ENCODE measurements at places on chromosomes 5 and 9. TPM values are rescaled to one million over a fixed set of nuclear protein-coding genes. Genes with fewer than 3 reads are reported as not detected.

LECT2 gene
- not detected for polyA plus RNA-seq

GRM6 gene
- polyA plus RNA-seq, result not detected

NR4A3 gene
- polyA plus RNA-seq, result 1.9 TPM

GRCh38 chr5:111262815-111263214 lies 38.6 kb downstream of the CAMK4 start:
- H3K4me1 ChIP-seq, result no peaks in the 10 kb centered on the region
- H3K4me3 ChIP-seq, result no peak overlapping the region
- H3K36me3 ChIP-seq, result no peaks in the 10 kb centered on the region
- no peak overlapping the region for H3K27ac ChIP-seq
- H3K27me3 ChIP-seq, result no peaks in the 10 kb centered on the region

DNA sequence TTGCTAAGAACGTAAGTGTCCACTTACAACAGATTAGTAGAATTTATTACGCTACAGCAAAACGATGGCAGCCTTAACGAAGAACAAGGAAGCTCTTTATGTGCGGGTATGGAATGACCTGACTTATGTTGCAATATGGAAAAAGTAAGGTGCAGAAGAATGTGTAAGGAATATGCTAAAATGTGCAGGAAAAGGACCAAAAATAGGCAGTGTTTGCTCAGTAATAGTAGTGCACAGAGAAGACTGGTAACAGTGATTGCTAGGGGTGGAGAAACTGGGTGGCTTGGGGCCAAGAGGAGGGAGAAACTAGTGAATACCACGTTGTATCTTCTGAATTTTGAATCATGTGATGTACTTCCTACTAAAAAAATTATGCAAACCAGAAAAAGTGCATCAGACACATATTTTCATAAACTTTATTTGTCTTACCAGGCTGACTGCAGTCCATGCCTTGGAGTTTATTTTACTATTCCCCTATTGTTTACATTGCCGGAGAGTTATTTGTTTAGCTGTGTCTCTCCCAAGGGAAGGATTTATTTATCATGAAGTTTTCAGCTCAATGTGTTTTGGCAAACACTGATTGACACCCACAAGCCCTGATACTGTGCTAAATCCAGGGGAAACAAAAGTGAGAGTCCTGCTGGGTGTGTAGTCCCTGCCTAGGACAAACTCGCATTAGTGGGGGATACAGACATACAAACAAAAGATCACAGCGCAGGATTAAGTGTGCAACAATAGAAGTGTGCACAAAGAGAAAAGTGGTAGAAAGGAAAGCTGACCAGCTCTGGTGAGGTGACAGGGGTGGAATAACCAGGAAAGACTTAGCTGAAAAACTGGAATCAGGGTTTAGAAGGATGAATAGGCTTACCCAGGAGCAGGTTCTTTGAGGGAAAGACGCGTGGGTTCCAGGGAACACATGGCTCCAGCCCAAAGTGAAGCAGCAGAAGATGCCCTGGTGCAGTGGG lies 34.0 kb upstream of the ZNF484 start:
- DNase-seq, result peak; percentile 33
- no peak overlapping the region for H3K4me3 ChIP-seq
- no peaks in the 10 kb centered on the region for H3K27me3 ChIP-seq
- H3K27ac ChIP-seq, result no peak overlapping the region

GRCh38 chr9:132109291-132109690 lies 29.6 kb upstream of the MED27 start:
- H3K27ac ChIP-seq, result no peak overlapping the region
- H3K4me1 ChIP-seq, result no peaks in the 10 kb centered on the region
- no peaks in the 10 kb centered on the region for H3K27me3 ChIP-seq
- no peak for DNase-seq
- no peaks in the 10 kb centered on the region for H3K36me3 ChIP-seq

- no peaks in the 10 kb centered on the region for H3K4me1 ChIP-seq
- no peak overlapping the region for H3K4me3 ChIP-seq
- H3K27me3 ChIP-seq, result no peaks in the 10 kb centered on the region
Observed at GRCh38 chr5:136225796-136226195, 32.8 kb upstream of the SMIM32 start.

GRCh38 chr9:128190516-128191405 lies 611 bp downstream of the CIZ1 start:
- peak overlapping the region; percentile 80 for H3K27ac ChIP-seq
- H3K36me3 ChIP-seq, result peaks cover 7% of the 10 kb centered on the region
- H3K4me1 ChIP-seq, result peaks cover 8% of the 10 kb centered on the region
- peak overlapping the region; percentile 84 for H3K4me3 ChIP-seq
- no peaks in the 10 kb centered on the region for H3K27me3 ChIP-seq
- no peak for DNase-seq

DNA sequence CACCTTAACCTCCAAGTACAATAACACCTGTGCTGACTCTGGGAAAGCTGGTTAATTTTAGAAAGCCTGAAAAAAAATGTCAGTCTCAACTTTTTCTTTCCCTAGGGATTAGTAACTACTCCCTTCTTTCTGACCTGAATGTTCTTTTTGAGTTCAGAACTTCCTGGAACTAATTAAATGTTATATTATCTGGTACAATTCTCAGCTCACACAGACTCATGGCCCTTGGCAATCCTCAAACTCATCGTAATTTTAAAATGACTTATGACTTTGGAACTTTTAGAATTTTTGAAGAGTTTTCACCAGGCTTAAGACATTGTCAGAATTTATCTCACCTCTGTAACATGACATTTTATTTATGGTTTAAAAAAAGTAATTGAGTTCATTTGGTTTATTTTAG lies 315.0 kb downstream of the FER start:
- no peaks in the 10 kb centered on the region for H3K4me1 ChIP-seq
- H3K27me3 ChIP-seq, result no peaks in the 10 kb centered on the region
- no peak for DNase-seq
- no peaks in the 10 kb centered on the region for H3K36me3 ChIP-seq
- no peak overlapping the region for H3K4me3 ChIP-seq

GRCh38 chr9:123642291-123643278 lies 286.6 kb downstream of the CRB2 start:
- no peaks in the 10 kb centered on the region for H3K36me3 ChIP-seq
- DNase-seq, result no peak
- H3K27me3 ChIP-seq, result no peaks in the 10 kb centered on the region
- H3K27ac ChIP-seq, result no peak overlapping the region

- no peak overlapping the region for H3K27ac ChIP-seq
- no peak overlapping the region for H3K4me3 ChIP-seq
- peaks cover 6% of the 10 kb centered on the region for H3K4me1 ChIP-seq
- no peak for DNase-seq
- no peaks in the 10 kb centered on the region for H3K36me3 ChIP-seq
Observed at GRCh38 chr5:143174714-143175398, 228.6 kb downstream of the NR3C1 start.

DNA sequence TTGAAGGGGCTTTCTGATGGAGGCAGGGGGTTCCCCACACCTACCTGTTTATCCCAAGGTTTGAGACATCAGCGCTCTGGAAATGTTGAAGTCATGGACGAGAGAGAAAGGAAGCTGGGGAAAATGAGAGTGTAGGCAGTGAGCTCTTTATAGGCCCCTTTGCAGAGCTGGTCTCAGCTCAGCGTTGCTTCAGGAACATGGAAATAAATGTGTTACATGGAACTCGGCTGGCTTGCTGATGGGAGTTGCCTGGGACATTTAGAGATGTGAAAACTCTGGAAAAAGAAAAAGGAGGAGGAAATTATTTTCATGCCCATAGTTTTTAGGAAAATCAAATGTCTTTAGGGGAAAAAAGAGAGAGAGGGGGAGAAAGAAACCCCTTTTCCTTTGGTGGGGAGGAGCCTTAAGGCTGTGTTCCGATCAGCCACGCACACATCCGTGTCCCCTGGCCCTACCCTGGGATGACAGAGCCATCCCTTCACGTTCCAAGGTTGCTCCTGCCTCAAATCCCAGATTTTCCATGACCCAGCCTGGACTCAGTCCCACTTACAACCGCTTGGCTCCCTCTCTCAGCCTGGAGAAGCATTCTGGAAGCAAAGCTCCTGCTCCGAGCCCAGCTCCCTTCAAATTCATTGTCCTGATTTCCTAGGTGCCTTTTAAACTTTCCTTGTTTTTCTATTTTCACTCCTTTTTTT lies 78.3 kb downstream of the COL27A1 start:
- H3K27ac ChIP-seq, result no peak overlapping the region
- no peaks in the 10 kb centered on the region for H3K36me3 ChIP-seq
- H3K4me1 ChIP-seq, result no peaks in the 10 kb centered on the region
- no peaks in the 10 kb centered on the region for H3K27me3 ChIP-seq
- H3K4me3 ChIP-seq, result no peak overlapping the region
- no peak for DNase-seq

DNA sequence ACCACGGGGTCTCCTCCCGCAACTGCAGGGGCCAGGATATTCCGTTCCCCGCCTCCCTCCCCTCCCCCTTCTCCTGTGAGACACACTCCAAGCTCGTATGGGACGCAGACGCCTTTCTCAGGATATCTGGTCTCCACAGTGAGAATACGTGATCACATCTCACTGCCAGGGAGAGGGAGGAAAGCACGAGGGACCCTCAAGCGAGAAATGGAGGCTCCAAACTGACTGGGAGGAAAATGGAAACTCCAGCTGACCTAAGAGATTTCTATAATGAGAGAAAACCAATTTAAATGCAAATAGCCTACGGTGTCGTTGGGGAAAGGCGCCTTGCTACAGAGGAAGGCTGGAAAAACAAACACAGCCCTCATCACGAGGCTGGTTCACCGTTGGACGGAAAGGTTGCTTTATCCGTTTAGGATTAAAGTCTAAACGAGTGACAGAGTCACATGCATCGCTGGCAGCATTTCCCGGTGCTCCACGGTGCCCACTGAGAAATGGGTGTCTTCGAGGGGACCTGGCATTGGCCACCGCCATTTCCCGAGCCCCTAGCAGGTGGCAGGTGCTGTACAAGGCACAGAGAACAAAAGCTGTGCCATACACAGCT lies 116.9 kb upstream of the CPEB4 start:
- H3K4me3 ChIP-seq, result no peak overlapping the region
- H3K4me1 ChIP-seq, result peaks cover 12% of the 10 kb centered on the region

GRCh38 chr5:147675168-147675567 lies 107.4 kb downstream of the JAKMIP2 start:
- no peak overlapping the region for H3K4me3 ChIP-seq
- DNase-seq, result no peak
- H3K4me1 ChIP-seq, result no peaks in the 10 kb centered on the region
- no peaks in the 10 kb centered on the region for H3K36me3 ChIP-seq
